Left renal pelvis (tissue), 4 donors: ENCODE measurements at places on chromosomes 11 and 22.

DNA sequence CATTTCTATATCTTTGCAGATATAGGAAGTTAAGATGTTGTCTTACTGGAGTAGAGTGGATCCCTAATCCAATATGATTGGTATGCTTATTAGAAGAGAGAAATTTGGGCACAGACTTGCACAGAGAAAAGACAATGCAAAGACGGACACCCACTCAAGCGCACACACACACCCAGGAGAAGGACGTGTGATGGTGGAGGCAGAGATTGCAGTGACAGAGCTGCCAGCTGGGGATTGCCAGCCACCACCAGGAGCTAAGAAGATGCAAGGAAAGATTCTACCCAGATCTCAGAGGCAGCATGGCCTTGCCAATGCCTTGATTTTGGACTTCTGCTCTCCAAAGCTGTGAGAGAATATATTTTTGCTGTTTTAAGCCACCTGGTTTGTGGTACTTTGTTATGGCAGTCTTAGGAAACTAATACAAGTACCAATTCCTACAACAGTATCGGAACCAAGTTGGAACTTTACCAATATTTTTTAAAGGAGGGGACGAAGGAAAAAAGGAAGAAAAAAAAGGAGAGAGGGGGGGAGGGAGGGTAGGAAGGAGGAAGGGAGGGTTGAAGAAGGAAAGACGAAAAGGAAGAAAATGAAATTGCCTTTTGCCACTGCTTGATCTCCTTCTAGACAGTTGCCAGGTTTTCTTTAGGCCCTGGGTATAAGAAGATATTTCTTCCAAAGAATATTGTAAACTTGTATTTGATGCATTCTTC, 334.0 kb downstream of the BUD13 start:
- no peak for DNase-seq

DNA sequence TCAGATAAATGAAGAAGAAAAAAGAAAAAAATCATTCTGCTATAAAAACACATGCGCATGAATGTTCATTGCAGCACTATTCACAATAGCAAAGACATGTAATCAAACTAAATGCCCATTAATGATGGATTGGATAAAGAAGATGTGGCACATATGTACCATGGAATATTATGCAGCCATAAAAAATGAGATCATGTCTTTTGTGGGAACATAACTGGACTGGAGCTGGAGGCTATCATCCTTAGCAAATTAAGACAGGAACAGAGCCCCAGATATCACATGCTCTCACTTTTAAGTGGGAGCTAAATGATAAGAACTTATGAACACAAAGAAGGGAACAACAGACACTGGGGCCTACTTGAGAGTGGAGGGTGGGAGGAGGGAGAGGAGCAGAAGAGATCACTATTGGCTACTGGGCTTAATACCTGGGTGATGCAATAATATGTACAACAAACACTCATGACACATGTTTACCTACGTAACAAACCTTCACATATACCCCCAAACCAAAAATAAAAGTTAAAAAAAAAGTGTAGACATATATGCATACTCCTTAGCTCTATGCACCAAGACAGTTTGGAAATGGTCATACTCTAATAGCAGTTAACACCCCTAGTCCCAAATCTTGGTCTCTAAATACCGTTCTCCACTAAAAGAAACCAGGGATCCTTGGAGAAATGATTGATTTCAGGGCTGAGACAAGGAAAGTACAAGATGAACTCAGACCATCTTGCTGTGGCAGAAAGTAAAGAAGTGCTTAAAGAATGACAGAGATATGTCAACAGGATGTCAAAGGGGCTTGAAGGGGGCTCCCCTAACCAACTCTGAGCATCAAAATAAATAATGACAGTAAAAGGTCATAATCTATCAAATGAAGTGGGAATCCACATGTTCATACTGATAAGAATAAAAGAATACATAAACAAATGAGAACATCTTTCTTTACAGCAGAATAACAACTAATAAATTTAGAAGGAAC, 17.1 kb upstream of the DDX6 start:
- DNase-seq: no peak

GRCh38 chr11:123282597-123282996, 87.5 kb upstream of the CLMP start:
- DNase-seq: no peak

DNA sequence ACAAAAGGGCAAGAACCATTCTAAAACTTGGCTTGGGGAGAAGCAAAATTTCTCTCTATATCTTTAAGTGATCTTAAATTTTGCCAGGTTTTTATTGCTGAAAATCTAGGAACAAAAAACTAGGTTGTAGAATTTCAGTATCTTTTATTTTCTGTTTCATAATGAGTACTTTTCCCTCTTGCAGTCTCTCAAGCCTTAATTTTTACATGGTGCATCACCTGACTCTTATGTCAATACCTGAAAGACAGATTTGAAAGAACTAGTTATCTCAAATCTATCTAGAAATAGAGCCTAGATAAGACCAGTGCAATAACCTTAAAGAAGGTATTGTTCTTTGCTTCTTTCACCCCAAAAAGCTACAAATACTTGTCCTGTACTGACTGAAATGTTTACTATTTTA, 122.1 kb downstream of the TRIM44 start:
- no peak for DNase-seq

DNA sequence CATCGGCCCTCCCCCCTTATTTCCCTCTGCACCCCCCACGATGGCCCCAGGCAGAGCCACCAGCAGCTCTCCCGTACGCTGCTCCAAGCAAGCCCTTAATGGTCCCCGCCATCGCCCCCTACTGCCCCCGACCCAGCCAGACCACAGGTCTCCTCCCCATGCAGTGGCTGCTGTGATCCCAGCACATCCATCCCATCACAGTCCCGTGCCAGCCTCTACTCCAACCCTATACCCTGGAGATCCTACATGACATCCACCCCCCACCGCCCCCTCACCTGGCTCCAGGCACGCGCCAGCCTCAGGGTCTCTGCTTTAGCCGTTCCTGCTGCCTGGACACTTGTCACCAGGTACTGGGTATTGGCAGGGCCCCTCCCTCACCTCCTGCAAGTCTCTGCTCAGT, 85.8 kb upstream of the RTL6 start:
- no peak for DNase-seq

- no peak for DNase-seq
These were observed 50.4 kb downstream of the ANO1 start for GRCh38 chr11:70128435-70128906.

DNA sequence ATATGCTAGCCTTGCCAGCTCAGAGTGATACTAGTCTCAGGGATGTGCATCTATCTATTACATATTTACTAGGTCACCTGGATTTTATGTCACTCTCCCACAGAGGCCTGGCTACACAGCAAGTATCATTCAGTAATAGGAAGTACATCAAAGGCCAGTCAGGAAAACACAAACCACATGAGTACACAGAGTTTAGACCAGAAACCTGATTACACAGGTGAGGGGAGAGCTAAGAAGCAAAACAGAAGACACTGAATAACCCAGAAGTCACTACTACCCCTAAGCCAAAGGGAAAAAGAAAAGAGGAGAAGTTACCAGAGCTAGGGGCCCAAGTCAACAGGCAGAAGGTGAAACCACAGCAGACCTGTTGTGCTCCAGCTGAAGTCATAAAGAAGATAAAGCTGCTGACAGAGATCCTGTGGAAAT, 13.3 kb downstream of the LPXN start:
- DNase-seq: no peak

DNA sequence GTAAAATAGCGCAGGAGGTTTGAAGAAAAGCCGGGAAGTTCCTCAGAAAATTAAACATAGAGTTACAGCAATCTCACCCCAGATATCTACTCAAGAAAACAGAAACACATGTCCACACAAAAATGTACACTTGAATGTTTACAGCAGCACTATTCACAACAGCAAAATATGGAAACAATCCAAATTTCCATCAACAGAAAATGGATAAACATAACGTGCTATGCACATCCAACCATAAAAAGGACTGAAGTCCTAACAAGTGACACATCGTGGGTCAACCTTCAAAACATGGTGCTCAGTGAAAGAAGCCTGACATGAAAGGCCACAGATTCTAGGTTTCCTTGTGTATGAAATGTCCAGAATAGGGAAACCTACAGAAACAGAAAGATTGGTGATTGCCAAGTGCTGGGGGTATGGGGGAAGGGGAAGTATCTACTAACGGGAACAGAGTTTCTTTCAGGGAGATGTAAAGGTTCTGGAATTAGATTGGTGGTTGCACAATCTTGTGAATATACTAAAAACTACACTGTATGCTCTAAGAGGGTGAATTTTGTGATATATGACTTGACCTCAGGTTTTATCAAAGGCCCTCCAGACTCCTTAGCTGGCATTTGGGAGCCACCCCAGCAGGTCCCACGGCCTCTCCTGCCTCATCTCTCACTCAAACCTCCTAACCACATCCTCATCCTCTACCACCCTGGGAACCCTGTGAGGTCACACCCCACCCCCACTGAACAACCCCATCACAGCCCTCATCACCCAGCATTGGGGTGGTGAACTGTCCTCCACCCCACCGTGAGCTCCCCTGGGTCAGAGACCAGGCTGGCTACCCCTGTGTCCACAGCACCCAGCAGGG, 69.2 kb upstream of the PRR5 start:
- no peak for DNase-seq
